T-cell (primary cell): ENCODE measurements at places on chromosomes 5 and 9. TPM values are rescaled to one million over a fixed set of nuclear protein-coding genes. Genes with fewer than 3 reads are reported as not detected.

The TMEM171 gene
- total RNA-seq = not detected

The LVRN gene
- 0.12 TPM for total RNA-seq

The SAPCD2 gene
- 0.96 TPM for total RNA-seq

GRCh38 chr5:154395407-154396106 lies 50.2 kb upstream of the SAP30L start:
- H3K4me3 ChIP-seq = no peak overlapping the region
- H3K4me1 ChIP-seq = no peaks in the 10 kb centered on the region
- no peak overlapping the region for H3K27ac ChIP-seq

- no peak for DNase-seq
- H3K27me3 ChIP-seq = peaks cover 4% of the 10 kb centered on the region
- no peak overlapping the region for H3K4me3 ChIP-seq
- H3K36me3 ChIP-seq = peaks cover 15% of the 10 kb centered on the region
- H3K27ac ChIP-seq = no peak overlapping the region
- peaks cover 5% of the 10 kb centered on the region for H3K4me1 ChIP-seq
Measured at GRCh38 chr9:135505406-135506187, 5.1 kb downstream of the MRPS2 start.

DNA sequence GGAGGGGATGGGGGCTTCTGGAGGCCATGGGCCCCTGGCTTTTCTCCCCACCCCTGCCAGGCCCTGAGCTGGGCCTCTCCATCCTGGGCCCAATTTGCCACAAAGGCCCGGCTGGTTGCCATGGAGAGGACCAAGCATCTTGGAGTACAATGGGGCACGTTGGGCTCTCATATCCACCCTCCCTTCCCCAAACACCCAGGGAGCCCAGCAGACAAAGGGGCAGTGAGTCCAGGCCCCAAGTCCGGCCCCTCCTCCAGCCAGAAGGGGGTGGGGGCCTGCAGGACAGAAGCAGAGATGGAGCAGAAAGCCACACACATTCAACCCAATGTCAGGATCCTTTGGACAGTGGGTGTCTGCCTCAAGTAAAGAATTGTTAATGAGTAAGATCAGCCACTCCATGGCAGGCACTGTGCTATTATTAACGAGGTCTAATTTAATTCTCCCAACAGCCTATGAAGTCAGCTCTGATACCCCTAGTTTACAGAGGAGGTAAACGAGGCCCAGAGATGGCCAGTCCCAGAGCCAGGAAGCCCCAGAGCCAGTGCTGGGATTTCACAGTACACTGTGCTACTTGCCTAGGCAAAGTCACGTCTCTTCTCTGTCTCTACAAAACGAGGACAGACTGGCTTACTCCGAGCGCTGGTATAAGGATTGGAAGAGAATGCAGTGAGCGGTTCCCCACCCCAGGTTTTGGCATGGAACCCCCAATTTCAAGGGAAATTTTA lies 2.3 kb downstream of the CRB2 start:
- no peaks in the 10 kb centered on the region for H3K36me3 ChIP-seq
- no peak for DNase-seq
- no peak overlapping the region for H3K27ac ChIP-seq
- H3K4me3 ChIP-seq = no peak overlapping the region
- H3K27me3 ChIP-seq = peaks cover 24% of the 10 kb centered on the region
- H3K4me1 ChIP-seq = peaks cover 12% of the 10 kb centered on the region

- no peak overlapping the region for H3K27ac ChIP-seq
- no peaks in the 10 kb centered on the region for H3K36me3 ChIP-seq
- H3K4me3 ChIP-seq = no peak overlapping the region
- H3K27me3 ChIP-seq = no peaks in the 10 kb centered on the region
- DNase-seq = no peak
Measured at GRCh38 chr9:90521811-90522570, 120.6 kb downstream of the DIRAS2 start.

GRCh38 chr9:4638968-4639367 lies 23.1 kb upstream of the PLPP6 start:
- DNase-seq = no peak
- H3K4me1 ChIP-seq = no peaks in the 10 kb centered on the region
- H3K27ac ChIP-seq = no peak overlapping the region
- H3K36me3 ChIP-seq = no peaks in the 10 kb centered on the region
- no peaks in the 10 kb centered on the region for H3K27me3 ChIP-seq

GRCh38 chr5:75364571-75365280 lies 27.7 kb downstream of the HMGCR start:
- no peaks in the 10 kb centered on the region for H3K27me3 ChIP-seq
- H3K4me1 ChIP-seq = no peaks in the 10 kb centered on the region
- no peak overlapping the region for H3K4me3 ChIP-seq

DNA sequence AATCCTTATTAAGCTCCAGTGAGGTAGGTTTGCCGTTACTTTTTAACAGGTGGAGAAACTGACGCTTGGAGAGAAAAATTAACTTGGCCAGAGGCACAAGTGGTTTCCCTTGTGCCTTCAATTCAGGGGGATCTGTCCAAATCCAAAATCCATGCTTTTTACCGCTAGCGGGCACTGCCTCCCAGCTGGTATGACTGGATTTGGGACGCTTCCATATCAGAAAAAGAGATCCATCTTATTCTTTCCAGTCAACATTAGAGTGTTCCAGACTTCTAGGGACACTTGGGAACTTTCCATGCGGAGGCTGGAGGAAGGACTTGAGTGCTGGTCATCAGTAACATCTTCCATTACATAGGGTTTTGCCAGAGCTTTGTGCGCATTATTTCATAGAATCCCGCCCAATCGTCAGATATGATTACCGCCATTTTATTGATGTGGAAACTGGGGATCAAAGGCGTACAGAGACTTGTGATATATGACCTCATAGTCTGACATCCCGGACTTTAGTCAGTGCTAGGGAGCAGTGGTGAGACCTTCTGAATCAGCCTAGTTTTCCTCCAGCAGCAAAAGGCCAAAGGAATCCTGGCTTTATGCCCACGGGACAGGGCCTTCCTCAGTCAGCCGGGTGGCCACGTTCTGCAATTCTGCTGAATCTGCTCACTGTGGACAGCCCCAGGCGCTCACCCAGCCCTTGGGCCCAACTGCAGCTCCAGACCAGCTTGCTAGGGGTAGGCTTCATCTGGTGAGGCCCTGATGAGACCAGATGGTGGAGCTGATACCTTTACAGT lies 1.1 kb upstream of the GNPDA1 start:
- H3K36me3 ChIP-seq = no peaks in the 10 kb centered on the region
- DNase-seq = no peak
- H3K27me3 ChIP-seq = no peaks in the 10 kb centered on the region
- H3K4me3 ChIP-seq = no peak overlapping the region
- no peak overlapping the region for H3K27ac ChIP-seq

GRCh38 chr5:1851290-1851934 lies 31.3 kb downstream of the IRX4 start:
- no peak overlapping the region for H3K4me3 ChIP-seq
- no peaks in the 10 kb centered on the region for H3K4me1 ChIP-seq
- H3K27me3 ChIP-seq = peaks cover 77% of the 10 kb centered on the region
- H3K36me3 ChIP-seq = no peaks in the 10 kb centered on the region
- no peak overlapping the region for H3K27ac ChIP-seq

DNA sequence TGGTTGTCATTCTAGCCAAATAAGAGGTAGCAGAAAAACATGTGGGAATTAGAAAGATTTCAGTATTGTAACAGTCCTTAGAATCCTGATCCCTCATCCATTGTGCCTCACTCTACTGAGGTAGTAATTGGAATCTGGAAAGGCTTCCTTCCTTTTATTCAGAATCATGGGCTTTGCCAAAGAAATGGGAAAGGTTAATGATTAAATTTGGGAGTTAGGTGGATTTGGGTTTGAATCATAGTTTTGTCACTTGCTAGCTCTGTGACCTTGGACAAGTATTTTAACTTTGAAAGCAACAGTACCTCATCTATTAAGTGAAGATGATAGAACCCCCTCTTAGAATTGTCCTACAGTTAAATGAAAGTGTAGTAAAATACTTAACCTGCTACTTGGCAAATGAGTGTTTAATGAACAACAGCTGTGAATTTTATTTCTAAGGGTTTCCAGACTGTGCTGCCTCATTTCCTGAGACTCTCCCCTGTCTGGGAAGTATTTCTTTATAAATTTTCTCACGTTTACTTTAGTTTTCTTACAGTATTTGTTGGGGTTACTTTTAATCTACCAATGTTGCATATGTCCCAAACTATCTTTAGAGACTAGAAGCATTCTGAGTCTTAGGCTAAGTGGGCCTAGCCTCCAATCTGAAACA lies 11.7 kb downstream of the SPDL1 start:
- no peak overlapping the region for H3K27ac ChIP-seq
- peaks cover 57% of the 10 kb centered on the region for H3K36me3 ChIP-seq
- no peak for DNase-seq
- H3K4me3 ChIP-seq = no peak overlapping the region

DNA sequence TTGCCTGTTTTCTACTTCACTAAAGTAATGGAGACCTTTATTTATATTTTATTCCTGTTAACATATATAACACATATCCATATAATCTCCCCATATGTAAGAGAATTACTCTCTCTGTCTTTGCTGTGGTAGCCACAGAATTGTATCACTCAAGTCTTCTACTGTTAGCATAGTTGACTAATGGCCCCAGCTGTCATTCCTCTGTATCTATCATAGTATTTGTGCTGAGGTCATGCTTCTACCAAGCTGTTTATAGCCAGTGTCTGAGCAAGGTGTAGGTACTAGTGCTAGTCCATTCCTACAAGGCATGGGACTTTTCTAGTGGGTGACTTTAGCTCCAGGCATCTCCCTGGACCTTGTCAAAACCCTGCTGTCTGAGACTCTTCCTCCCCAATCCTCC lies 244.1 kb downstream of the KIAA0825 start:
- no peaks in the 10 kb centered on the region for H3K4me1 ChIP-seq
- no peak for DNase-seq
- no peak overlapping the region for H3K27ac ChIP-seq
- no peaks in the 10 kb centered on the region for H3K36me3 ChIP-seq
- H3K4me3 ChIP-seq = no peak overlapping the region
- no peaks in the 10 kb centered on the region for H3K27me3 ChIP-seq

GRCh38 chr9:4126184-4126865 lies 173.5 kb downstream of the GLIS3 start:
- H3K36me3 ChIP-seq = no peaks in the 10 kb centered on the region
- no peak overlapping the region for H3K27ac ChIP-seq
- no peak overlapping the region for H3K4me3 ChIP-seq
- no peak for DNase-seq
- H3K4me1 ChIP-seq = no peaks in the 10 kb centered on the region

GRCh38 chr5:81859624-81860023 lies 108.7 kb upstream of the SSBP2 start:
- DNase-seq = no peak
- H3K4me3 ChIP-seq = no peak overlapping the region
- peaks cover 3% of the 10 kb centered on the region for H3K27me3 ChIP-seq
- H3K4me1 ChIP-seq = no peaks in the 10 kb centered on the region
- no peak overlapping the region for H3K27ac ChIP-seq

DNA sequence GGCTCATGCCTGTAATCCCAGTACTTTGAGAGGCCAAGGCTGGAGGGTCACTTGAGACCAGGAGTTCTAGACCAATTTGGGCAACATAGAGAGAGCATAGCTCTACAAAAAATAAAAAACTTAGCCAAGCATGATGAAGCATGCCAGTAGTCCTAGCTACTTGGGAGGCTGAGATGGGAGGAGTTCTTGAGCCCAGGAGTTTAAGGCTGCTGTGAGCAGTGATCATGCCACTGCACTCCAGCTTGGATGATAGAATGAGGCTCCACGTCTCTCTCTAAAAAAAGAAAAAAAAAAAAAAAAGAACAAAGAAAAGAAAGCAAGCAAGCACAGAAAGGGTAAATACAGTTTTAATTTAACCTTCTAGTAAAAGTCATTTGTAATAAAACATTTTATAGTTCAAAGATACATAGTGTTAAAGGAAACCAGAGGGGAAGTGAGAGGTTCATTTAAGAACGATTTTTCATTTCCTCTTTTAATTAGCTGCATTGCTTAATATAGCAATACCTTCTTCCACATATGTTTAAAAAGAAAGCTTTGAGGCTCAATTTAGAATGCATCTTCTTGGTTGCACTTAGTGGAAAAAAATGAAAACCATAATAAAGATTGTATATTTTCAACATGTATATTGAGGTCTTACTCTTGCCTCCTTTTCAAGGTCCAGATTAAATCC lies 14.9 kb downstream of the GAPT start:
- H3K27ac ChIP-seq = no peak overlapping the region
- H3K4me1 ChIP-seq = no peaks in the 10 kb centered on the region
- H3K36me3 ChIP-seq = no peaks in the 10 kb centered on the region
- DNase-seq = no peak
- no peaks in the 10 kb centered on the region for H3K27me3 ChIP-seq

DNA sequence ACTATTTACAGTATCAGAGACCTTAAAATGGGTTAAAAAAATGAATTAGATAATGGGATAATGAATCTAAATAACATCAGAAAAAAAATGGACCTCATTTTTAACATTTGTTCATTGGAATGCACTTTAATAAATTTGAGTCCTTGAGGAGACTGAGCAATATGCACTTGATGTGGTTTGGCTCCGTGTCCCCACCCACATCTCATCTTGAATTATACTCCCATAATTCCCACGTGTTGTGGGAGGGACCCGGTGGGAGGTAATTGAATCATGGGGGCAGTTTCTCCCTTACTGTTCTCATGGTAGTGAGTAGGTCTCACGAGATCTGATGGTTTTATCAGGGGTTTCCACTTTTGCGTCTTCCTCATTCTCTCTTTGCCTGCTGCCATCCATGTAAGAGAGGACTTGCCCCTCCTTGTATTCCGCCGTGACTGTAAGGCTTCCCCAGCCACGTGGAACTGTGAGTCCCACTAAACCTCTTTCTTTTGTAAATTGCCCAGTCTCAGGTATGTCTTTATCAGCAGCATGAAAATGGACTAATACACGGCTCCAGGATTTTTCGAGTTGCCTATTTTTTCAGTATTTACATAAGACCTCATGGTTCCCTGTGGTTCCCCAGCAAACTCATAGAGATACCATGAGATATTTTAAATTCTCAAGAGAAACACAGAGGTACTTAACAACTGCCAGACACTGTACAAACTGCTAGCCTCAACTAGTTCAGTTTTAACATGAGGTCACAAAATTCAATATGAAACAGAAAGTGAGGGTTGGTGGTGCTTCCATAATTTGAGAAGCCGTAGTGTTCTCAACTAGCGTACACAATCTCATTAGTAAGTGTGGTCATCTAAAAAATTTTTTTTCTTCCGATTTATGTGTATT lies 128.3 kb downstream of the TLE1 start:
- no peak overlapping the region for H3K27ac ChIP-seq
- H3K36me3 ChIP-seq = no peaks in the 10 kb centered on the region
- no peak overlapping the region for H3K4me3 ChIP-seq
- DNase-seq = no peak
- H3K4me1 ChIP-seq = no peaks in the 10 kb centered on the region

GRCh38 chr5:146725025-146725424 lies 153.5 kb downstream of the PPP2R2B start:
- no peak overlapping the region for H3K4me3 ChIP-seq
- H3K27me3 ChIP-seq = no peaks in the 10 kb centered on the region
- H3K27ac ChIP-seq = no peak overlapping the region
- H3K36me3 ChIP-seq = no peaks in the 10 kb centered on the region
- no peaks in the 10 kb centered on the region for H3K4me1 ChIP-seq
